ENCODE measurements at places on chromosomes 7 and 10.

- no peak for DNase-seq
Measured at GRCh38 chr7:158529181-158530096, 58.2 kb downstream of the PTPRN2 start.

DNA sequence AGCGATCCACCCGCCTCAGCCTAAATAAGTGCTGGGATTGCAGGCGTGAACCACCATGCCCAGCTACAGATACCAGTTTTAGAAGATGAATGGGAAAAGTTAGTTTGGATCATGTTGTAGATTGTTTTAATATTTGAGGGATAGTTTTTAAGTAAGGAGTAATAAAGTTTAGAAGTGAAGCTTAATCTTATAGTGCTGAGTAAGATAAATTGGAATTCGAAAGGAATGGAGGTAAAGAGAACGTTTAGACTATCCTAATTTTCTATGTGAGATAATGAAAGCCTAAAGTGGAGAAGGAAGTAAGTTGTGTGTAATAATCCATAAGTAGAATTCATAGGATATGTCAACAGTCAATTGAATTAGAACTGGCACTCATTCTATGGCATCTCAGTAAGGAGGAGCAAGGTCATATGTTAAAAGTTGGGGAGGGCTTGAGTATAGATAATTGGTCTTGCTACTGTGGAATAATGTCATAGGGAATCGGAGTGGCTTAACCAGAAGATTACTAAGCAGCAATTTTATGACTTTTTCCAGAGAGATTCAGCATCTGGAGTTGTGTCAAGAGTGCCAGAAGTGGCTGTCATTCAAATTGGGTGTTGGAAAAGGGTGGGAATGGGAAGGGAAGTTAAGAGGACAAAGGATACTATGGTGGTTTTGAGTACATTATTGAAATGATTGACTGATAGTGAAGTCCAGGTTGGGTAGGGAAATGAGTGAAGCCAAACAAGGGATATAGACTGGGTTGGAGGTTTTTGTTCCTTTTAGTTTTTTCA is 12.1 kb downstream of the TAX1BP1 start:
- no peak for DNase-seq

- no peak for DNase-seq
Measured at GRCh38 chr10:121687095-121687813, 89.0 kb upstream of the FGFR2 start.

DNA sequence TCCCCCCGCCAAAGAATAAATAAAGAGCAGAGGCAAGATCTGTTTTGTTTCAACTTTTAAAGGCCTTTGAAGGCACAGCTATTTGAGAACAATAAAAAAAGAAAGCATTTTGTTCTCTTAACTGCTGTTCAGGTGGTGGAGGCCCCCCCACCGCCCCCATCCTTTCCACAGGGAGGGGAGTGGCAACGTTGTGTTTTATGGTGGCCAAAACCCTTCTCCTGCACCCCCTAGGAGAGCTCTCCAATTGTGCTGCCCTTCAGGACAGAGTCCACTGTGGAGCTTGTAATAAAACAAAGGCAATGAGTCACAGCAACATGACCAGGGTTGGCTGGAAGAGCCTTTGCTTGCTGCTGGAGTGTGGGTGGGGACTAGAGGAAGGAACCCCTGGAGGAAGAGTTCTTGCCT is 987.9 kb downstream of the KCNMA1 start:
- no peak for DNase-seq

- no peak for DNase-seq
Measured at GRCh38 chr10:124428207-124428777, 9.6 kb upstream of the OAT start.

DNA sequence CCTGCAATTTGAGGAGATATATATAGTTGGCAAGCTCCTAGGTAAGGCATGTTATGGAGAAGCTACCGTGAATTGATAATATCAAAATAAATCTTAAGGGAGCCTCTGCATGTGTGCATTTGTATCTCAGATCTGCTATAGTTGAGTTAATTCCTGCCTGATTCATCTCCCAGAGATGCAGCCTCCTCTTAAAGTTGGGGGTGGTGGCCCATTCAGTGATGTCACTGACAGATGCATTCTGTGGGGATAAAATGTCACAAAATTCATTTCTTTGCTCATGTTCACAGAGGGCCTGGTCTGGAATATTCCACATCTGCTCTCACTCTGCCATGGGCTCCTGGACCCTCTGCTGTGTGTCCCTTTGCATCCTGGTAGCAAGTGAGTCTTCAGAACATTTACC is 185.8 kb upstream of the PRSS1 start:
- no peak for DNase-seq

DNA sequence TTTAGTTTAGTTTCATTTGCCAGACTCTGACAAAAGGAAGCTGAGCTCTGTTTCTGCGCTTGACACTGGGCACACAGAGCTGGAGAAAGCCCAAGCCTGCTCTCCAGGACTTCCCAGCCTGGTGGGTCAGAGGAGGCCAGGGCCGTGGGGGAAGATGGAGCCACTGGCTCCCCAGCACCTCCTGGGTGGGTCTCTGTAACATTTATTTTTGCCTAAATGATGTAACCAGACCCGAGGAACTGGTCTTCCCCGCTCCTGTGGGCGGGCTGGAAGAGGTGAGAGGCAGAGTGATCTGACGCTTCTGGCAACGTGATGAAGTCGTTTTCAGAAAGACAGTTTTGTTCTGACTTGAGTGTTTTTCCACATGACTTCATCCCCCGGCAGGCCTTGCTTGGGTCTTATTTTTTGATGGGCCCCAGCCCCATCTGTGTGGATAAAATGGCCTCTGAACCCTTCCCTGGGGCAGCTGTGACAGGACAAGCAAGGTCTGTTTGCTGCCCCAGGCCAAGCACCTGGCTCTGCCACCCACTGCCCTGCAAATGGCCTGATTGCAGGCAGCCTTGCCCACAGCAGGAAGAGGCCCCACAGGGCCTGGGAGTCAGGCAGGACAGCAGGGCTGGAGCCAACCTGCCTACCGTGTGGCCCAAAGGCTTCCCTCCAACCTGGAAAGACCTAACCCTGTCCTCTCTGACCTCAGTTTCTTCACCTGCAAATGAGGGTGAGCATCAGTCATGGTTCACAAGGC is 304.9 kb upstream of the ZMIZ1 start:
- no peak for DNase-seq

DNA sequence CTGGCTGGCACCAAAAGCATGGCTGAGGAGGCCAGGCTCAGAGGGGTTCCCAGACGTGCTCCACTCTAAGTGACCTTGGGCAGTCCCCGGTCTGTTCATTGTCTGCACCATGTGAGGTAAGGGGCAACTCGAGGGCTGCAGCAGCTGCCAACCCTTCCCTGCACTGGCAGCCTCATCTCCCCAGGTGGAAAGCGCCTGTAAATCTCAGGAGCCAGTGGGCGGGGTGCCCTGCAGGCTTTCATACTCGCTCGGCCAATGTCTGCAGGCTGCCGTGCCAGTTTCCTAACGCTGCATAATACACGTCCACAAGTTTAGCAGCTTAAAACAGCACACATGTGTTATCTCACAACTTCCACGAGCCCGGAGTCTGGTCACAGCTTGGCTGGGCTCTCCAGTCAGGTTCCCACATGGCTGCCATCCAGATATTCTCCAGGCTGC is 12.6 kb upstream of the GDF10 start:
- DNase-seq = no peak

DNA sequence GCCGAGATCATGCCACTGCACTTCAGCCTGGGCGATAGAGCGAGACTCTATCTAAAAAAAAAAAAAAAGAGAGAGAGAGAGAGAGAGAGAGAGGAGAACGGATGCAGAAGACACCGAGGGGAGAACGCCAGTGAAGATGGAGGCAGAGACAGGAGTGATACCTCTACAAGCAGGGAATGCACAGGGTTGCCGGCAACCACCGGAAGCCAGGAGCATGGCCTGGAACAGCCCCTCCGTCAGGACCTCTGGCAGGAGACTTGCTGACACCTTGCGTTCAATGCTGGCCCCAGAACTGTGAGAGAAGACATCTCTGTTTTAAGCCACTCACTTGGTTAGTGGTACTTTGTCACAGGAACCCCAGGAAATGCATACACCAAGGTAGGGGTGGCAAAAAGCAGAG is 38.1 kb upstream of the DUSP5 start:
- no peak for DNase-seq

GRCh38 chr10:8053446-8054243 is 843 bp upstream of the GATA3 start:
- DNase-seq = peak; percentile 93

Measured in stimulated activated CD8-positive, alpha-beta memory T cell treated with anti-CD3 and anti-CD28 coated beads, Interleukin-12 subunit alpha, Interleukin-12 subunit beta, amount 100 ng/mL, for 1 hour (primary cell).